Neuronal stem cell (in vitro differentiated cells): ENCODE measurements at places on chromosomes 13 and 19.
A peak's percentile ranks its signal among the peaks of the same experiment; 100 is the strongest.

GRCh38 chr19:35436477-35437405 is 11.3 kb upstream of the FFAR2 start:
- DNase-seq = no peak

DNA sequence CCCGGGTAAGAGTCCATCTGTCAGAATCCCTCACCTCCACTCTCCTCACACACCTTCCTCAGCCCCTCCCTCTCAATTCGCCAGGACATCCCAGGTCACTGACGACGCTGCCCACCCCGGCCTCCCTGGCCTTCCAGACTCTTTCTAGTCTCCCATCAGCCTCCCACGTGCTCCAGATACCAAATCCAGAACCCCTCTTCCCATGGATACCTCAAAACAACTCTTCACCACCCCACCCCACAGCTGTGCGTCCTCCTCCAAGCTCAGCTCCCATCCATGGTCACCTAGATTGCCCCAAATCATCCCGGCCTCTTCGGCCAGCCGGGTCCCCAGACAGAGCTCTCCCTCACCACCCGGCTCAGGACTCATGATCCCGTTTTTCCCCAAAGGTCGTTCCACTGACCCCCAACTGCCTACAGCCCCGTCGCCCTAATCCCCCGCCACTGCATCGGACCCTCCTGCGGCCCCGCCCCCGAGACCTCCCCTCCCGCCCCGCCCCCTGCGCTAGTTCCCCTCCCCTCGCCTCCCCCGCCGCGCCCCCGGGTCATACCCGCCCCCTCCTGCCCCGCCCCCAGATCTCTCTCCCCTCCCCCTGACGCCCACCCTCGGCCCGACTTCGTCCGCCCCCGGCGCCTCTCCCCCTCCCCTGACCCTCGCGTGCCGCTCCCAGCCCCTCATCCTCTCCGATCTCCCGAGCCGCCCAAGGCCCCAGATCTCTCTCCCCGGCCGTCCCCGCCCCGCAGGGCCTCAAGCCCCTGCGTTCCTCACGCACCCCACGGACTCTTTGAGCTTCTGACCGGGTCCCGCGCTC is 546 bp downstream of the UBXN6 start:
- DNase-seq = peak; percentile 82

DNA sequence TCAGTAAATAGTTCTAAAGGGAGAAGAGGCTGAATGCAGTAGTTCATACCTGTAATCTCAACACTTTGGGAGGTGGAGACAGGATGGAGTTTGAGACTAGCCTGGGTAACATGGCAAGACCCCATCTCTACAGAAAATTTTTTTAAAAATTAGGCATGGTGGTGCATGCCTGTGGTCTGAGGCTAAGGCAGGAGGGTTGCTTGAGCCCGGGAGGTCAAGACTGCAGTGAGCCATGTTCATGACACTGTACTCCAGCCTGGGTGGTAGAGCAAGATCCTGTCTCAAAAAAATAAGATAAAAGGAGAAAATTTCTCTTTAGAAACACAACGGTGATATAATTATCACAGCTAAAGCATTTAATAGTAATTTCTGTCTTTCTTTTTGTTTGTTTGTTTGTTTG is 57.1 kb downstream of the SIPA1L3 start:
- no peak for DNase-seq

DNA sequence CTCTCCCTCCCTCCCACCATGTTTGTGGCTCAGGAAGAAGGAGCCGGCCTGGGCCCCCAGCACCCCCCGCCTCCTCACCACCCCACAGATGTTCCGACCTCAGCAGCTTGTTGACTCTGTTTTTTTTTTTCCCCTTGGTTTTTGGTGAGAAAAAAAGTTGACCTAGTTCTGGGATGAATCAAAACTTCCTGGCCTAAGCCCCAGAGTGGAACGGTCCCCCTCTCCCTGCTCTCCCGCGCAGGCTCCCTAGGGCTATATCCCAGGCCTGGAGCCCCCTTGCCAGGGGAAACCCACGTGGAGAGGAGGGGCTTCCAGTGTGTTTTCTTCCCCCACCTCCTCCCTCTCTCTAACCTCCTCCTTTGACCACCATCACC is 4.0 kb downstream of the COL5A3 start:
- no peak for DNase-seq

DNA sequence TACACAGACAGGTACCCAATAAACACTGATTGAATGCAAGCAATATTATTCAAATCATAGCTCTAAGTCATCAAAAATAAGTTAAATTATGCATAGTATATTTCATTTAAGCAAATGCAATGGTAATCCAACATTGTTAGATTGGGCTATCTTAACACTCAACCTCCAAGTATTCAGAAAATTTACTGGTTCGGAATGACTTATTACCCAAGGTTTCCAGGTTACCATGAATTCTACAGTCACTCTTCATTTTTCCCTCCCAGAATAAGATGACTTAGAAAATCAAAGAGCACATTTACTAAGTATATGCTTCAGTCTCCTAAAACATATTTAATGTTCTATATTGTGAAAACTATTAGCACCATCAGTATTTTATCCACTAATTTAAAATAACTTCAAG is 6.0 kb downstream of the UBL3 start:
- no peak for DNase-seq

DNA sequence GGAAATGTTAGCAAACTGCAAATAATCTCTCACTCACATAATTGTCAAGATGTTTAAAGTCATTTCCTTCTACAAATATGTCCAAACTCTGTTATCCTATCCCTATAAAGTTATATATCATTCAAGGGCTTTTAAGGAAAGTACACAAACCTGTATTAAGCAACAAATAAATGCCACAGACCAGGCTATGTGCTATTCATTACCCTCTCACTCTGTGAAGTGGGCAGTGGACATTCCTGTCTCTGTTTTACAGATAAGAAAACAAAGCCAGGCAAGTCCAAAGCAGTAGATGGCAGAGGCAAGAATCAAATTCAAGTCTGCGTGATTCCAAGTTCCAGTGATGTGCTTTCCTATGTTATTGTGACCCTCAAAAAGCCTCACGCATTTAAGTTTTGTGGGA is 140.6 kb downstream of the LHFPL6 start:
- DNase-seq = no peak

DNA sequence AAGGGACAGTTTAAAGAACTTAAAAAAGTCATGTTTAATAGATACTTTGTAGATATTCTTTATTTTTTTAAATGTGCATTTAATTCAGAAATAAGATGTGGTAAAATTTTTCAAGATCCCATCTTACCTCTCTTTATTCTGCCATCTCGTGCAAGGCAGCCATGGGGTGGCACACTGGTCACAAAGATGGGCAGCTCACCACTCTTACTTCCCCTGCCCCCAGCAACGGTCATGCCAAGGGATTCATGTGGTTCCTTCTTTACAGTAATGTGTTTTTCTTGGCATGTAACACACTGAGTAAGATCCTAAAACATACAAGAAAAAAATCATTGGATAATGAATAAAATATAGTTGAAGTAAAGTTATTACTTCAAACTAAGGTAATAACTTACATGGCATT is 64.2 kb downstream of the LNX2 start:
- no peak for DNase-seq

DNA sequence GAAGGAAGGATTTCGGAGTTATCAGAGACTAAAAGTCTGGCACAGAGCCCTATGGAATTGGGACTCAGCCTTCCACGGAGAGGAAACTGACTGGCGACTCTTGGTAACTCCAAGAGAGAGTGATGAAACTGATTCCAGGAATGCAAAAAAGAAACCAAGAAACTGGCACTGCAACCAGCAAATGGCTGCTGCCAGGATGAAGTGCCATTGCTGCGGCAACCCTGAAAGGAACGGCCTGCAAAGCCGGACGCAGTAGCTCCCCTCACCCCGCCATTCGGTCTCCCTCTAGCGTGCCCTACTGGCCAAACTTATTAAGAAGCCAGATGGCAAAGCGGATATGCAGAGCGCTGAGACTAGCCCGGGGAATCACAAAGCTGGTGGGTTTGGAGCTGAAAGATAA is 236.0 kb downstream of the PCDH9 start:
- DNase-seq = peak; percentile 65

GRCh38 chr13:94312511-94313216 is 166.8 kb downstream of the DCT start:
- peak; percentile 37 for DNase-seq

DNA sequence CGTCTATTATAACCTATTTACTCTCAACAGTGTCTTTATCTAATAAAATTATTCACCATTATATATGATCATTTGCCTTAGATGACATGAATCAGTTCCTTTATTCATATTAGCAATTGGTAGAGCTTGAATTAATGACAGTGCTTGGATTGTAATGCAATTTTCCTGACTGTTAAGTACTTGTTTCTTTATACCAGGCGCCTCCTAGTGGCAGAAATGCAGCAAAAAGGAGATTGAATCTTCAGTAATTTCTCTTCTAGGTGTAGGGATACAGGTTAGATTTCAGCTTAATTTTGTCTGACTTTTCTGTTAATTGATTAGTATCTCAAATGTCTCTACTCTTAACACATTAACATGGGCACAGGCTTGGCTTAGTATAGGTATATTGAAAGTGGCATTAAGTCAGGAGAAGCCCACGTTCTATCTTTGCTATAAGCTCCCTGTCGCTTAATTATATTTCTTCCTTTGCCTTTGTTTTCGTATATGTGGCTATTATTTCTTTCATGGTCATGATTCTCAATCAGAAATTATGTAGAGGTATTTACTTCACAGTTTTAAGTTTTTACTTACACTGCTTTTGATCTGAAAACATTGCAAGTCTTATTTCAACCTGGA is 9.1 kb upstream of the LHFPL6 start:
- peak; percentile 69 for DNase-seq

DNA sequence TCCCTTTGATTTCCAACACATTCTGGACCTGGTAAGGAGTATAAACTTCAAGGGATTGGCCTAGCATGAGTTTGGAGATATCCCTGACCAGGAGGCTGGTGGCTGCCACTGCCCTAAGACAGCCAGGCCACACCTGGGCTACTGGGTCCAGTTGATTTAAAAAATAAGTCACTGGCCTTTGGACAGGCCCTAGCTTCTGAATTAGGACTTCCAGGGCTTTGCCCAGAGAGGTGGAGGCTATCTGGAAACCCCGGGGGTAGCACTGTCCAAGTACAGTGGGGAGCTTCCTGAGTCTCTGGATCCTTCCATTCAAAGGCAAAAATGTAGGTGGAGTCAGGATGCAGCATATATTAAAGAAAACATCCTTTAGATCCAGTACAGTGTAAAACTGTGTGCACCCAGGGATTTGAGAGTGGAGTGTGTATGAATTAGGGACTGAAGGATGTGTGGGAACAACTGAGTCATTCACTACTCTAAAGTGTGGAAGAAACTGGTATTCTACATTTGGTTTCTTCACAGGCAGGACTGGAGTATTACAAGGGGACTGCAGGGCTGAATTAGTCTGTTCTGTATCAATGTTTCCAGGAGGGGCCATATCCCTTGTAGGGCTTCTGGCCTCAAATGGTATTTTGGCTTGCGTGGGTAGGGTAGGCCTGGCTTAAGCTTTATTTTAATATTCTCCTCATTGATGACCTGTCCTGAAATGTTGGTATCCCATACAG is 14.8 kb upstream of the FCGBP start:
- DNase-seq = no peak

DNA sequence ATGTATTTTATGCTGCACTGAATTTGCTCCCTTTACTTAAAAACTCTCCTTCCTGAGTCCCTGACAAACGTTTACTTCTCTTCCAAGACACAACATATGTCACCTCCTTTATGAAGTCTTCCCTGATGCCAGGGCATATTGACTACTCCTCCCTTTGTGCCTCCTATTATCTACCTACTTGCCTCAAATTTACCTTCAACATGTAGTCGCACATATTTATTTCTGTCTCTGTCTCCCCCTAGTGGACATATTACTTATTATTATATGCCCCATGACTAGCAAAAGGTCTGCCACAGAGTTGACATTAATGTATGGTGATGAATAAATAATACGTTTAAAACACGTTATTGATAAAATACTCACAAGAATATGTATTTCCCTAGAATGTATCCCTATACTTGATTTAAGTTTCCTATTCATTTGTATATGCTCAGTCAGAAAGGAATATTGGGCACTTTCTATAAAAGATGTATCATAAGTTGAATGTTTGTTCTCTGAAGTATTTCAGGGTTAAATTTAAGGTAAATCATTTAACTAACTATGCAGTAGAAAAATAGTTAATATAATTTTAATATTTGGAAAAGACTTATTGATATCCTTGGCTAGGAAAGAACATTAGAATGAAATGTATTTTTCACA is 250.3 kb upstream of the ATXN8OS start:
- peak; percentile 47 for DNase-seq

DNA sequence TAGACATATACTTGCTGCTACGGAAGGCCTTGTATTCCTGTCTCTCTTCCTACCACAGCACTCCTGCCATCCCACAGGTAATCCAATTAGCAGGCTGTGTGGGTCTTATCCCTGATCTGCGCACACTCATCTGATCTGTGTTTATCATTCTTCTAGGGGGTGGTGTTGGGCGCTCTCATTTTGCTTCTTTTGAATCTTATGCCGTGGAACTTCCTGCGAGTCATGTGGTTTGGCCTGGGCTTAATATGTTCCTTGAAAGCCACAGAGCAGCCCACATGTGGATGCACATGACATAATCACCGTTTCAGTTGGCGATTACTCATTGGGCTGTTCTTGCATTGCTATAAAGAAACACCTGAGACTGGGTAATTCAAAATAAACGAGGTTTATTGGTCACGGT is 7.5 kb downstream of the RASA3 start:
- DNase-seq = no peak

- DNase-seq = no peak
Measured at GRCh38 chr13:51970349-51970748, 40.9 kb downstream of the ATP7B start.

GRCh38 chr13:30142486-30143211 is 164.7 kb downstream of the KATNAL1 start:
- no peak for DNase-seq

- DNase-seq = no peak
Measured at GRCh38 chr13:40236566-40237168, 429.8 kb downstream of the FOXO1 start.

- DNase-seq = peak; percentile 20
Measured at GRCh38 chr13:100235311-100235901, 146.5 kb downstream of the PCCA start.

GRCh38 chr19:8308891-8309291 is 733 bp upstream of the CD320 start:
- DNase-seq = no peak

GRCh38 chr19:13633109-13633508 is 126.8 kb upstream of the CACNA1A start:
- peak; percentile 20 for DNase-seq

DNA sequence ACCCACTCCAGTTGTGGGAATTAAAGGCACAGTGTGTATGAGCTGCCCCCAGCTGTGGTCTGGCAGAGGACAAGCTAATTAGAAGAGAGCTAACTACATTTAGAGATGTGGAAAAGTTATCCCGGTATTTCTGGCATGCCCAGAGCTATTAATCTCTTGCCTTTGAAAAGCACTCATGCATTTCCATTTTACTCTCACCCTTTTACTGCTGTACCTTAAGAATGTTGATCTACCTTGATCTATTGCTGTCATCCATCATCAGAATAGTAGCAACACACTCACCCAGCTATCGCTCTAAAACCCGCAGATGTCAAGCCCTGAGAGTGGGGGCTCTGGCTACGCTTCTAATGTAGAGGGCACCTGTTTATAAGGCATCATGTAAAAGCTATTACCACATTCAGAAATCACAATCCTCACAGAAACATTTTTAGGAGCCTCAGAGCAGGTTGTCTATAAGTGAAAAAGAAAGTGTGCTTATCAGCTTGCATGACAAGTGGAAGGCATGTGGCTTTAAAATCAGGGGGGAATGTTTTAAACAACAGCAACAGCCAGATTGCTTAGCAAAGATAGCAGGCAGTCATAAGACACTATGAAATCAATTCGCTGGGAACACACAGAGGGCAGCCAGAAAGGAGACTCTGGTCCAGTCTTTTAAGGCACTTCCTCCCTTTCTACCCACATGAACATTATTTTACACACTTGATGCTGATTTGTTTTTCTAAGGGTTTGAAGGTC is 224.2 kb upstream of the IRS2 start:
- DNase-seq = no peak

GRCh38 chr13:75762955-75763354 is 126.8 kb downstream of the LMO7 start:
- no peak for DNase-seq
